Activated CD8-positive, alpha-beta memory T cell treated with anti-CD3 and anti-CD28 coated beads for 36 hours (primary cell): ENCODE measurements at places on chromosomes 6 and 20. TPM values are rescaled to one million over a fixed set of nuclear protein-coding genes. Genes with fewer than 3 reads are reported as not detected.

PNLDC1 gene
- total RNA-seq = 0.30 TPM

CST4 gene
- not detected for total RNA-seq

RAE1 gene
- total RNA-seq = 52.0 TPM

CAGE1 gene
- total RNA-seq = 0.13 TPM

TNXB gene
- 1.1 TPM for total RNA-seq

ZSCAN23 gene
- total RNA-seq = 1.3 TPM

ERVFRD-1 gene
- total RNA-seq = not detected

SLC22A23 gene
- total RNA-seq = 0.15 TPM

GHRH gene
- total RNA-seq = not detected

CARMIL1 gene
- 2.0 TPM for total RNA-seq

ZC2HC1B gene
- total RNA-seq = not detected

TGM6 gene
- total RNA-seq = not detected

HCK gene
- not detected for total RNA-seq

MYL9 gene
- 0.17 TPM for total RNA-seq

MLIP gene
- total RNA-seq = not detected

PTPRA gene
- 47.7 TPM for total RNA-seq

UNC93A gene
- total RNA-seq = not detected

REM1 gene
- total RNA-seq = not detected

CST9L gene
- total RNA-seq = not detected

PAK5 gene
- total RNA-seq = not detected

CST7 gene
- 163 TPM for total RNA-seq

FAM210B gene
- total RNA-seq = 4.8 TPM

MRPL18 gene
- total RNA-seq = 130 TPM

DLL1 gene
- 0.36 TPM for total RNA-seq

DTD1 gene
- total RNA-seq = 59.2 TPM

SEL1L2 gene
- total RNA-seq = not detected

RBM24 gene
- total RNA-seq = not detected

SYS1 gene
- total RNA-seq = 38.8 TPM

BMP7 gene
- not detected for total RNA-seq

DEFB125 gene
- not detected for total RNA-seq

FHL5 gene
- total RNA-seq = not detected

TSPO2 gene
- not detected for total RNA-seq

BNIP5 gene
- not detected for total RNA-seq

POM121L2 gene
- total RNA-seq = not detected

KDM1B gene
- 13.7 TPM for total RNA-seq

POU5F1 gene
- total RNA-seq = 0.15 TPM

SLC35D3 gene
- total RNA-seq = not detected

ADAM33 gene
- not detected for total RNA-seq

ULBP2 gene
- 0.65 TPM for total RNA-seq

C6orf141 gene
- total RNA-seq = not detected

RBPJL gene
- total RNA-seq = not detected

TUBB2B gene
- not detected for total RNA-seq

PPP1R18 gene
- total RNA-seq = 149 TPM
